Large intestine (tissue), 12 donors: ENCODE measurements at places on chromosomes 13 and 19.

GRCh38 chr19:54002495-54003315 is 11.3 kb downstream of the CACNG6 start:
- no peak for DNase-seq

- DNase-seq, result no peak
These were observed 25.3 kb downstream of the ESD start for GRCh38 chr13:46771693-46772092.

DNA sequence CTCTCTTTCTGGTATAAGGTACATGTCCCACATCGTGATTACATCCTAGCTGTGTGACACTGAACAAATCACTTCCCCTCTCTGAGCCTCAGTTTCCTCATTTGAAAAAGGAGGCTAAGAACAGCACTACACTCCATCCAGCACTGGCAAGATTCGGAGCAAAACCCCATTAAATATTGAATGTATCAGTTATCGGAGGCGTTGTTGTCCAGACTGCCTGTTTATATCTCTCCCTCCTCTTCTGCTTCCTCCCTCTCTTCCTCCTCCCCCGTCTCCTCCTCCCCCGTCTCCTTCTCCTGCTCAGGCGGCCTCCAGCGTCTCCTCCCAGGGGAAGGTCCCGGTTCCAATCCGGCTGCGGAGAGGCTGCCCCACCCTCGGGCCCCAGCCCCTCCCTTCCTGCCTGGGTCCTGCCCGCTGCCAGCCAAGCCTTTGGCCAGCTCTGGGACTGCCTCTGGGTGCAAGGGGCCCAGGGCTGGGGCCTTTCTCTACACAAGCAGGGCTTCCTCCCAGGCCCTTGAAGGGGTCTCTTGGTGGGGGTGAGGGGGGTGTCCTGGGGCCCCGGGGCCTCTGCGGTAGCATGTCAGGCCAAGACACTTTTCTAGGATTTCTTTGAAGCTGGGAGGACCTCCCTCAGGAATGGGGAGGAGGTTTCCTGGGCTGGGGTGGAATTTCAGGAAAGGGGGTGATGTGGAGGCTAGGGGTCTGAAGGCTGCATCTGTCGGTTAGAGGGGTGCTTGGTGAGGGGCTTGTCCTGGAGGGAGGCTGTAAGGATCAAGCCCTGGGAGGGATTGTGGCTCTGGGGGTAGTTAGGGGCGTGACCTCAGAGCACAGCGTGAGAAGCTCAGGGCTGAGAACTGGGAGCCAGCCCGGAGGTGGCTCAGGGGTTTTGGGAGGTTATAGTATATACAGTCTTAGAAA is 1.9 kb downstream of the RRAS start:
- DNase-seq, result peak; percentile 82

GRCh38 chr19:34430738-34431625 is 2.8 kb downstream of the UBA2 start:
- no peak for DNase-seq

- DNase-seq, result no peak
These were observed 343.4 kb downstream of the SLITRK5 start for GRCh38 chr13:88014527-88014926.

DNA sequence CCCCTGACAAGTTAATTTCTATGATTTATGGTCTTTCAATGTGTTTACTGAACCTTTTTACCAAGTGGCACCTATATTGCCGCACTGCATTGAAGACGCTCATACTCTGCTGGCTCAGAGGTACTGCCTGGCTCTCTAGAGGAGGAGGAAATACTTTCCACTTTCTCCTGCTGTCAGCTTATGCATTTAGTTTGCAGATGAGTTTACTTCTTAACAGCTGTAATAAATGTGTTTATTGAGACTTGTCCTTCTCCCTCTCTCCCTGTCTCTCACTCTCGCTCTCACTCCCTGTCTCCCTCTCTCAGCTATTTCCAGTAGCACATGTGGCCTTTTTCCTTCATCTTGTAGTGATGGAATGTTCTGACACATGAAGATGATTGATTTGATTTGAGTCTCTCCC is 60.3 kb upstream of the SPATA13 start:
- DNase-seq, result no peak

DNA sequence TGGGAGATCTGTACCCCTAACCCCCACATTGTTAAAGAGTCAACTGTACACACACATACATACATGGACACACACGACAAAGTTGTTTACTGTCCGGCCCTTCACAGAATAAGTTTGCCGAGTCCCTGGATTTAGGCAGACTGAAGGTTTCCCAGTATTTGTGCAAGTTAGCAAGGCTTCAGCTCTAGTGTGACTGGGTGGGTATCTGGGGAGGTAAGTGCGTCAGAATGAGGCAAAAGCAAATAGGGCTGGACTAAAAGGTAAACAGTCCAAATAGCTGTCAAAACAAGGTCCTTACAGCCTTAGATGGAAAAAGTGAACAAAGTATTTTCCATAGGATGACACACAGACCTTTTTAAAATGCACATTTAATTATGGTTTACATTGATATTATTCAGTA is 228.4 kb upstream of the UFM1 start:
- no peak for DNase-seq

GRCh38 chr13:21074546-21074945 is 13.2 kb upstream of the LATS2 start:
- no peak for DNase-seq

GRCh38 chr13:49821216-49822009 is 28.9 kb upstream of the KPNA3 start:
- no peak for DNase-seq

GRCh38 chr19:784541-784940 is 12.7 kb upstream of the PTBP1 start:
- DNase-seq, result no peak

DNA sequence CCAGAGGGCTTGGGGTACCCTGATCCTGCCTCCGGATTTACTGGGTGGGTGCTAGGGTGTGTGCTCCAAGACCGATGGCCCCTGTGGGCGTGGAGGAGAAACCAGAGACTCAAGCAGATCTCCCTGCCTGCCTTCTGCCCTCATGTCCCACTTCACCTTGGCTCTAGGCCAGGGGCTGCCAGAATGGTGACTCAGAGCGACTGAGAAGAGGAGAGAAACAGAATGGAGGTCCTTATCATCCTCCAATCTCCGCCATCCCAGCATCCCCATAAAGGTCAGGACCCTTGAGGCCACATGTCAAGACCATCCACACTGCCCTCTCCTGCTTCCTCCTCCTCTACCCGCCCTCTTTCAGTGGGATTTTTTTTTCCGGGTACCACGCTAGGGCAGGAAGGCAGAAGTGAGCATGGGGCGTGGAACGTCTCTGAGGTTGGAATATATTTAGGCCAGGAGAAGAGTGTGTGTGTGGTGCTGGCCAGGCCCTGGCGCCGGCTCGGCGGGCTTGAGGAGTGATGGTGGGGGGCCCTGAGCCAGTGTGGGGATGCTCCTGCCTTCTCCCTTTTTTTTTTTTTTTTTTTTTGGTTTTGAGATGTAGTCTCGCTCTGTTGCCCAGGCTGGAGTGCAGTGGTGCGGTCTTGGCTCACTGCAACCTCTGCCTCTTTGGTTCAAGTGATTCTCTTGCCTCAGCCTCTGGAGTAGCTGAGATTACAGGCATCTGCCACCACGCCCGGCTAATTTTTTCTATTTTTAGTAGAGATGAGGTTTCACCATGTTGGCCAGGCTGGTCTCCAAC is 22.3 kb downstream of the IER2 start:
- DNase-seq, result no peak

DNA sequence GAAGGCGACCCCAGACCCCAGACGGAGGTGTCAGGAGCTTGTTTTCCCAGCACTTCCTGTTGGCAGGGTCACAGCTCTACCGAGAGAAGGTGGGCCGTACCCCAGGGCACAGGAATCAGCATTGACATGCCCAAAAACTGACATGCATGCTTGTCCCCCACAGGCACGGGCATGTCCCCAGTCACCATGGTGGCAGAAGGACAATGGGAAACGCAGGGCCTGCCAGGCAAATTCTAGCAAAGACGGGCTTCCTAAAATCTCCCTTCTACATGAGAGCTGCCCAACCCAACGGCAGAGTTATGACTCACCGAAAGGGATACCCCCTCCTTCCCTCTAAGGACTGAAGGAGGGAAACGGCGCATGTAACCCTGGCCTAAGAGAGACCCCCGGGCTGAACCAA is 18.5 kb downstream of the TSHZ3 start:
- DNase-seq, result no peak

GRCh38 chr13:97885641-97886040 is 67.8 kb upstream of the IPO5 start:
- no peak for DNase-seq

- no peak for DNase-seq
These were observed 4.7 kb downstream of the PTH2 start for GRCh38 chr19:49418511-49418910.

DNA sequence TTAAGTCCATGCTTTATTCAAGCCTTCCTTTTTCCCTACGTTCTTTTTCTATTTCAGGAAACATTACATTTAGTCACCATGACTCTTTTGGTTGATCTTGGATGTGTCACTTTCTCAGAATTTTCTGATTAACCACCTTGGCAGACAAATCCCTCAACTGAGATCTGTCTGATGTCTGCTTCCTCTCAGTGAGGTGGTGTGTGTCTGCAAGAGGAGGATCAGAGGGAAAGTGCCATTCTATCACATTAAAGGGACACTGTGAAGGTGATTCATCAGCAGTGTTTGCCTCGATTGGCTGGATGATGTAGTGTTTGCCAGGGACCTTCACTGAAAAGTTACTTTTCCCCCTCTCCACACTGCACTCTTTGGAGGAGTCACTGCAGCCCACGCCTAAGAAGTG is 3.0 kb upstream of the CCNP start:
- DNase-seq, result no peak

DNA sequence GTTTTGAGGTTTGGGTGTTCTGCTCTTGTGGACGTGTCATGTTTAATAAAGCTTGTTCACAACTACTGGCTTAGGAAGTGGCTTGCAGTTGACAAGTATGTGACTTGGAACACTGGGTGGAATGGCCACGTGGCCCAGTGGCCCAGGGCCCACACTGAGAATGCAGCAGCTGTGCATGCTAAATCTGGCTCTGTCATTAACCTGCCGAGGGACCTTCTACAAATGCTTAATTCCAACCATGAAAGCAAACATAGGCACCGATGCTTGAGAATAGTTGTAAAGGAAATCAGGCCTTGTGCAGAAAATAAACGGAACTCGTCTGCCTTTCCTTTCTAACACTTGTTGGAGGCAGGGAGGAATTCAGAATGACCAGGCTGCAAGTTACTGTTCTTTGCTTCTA is 11.6 kb upstream of the CLDN10 start:
- no peak for DNase-seq

- peak; percentile 24 for DNase-seq
These were observed at the start of gene THSD1 for GRCh38 chr13:52405767-52406494. TSS of gene THSD1 (minus strand) at chr13:52406172. CDS start at chr13:52402600, 3,572 bp downstream.

DNA sequence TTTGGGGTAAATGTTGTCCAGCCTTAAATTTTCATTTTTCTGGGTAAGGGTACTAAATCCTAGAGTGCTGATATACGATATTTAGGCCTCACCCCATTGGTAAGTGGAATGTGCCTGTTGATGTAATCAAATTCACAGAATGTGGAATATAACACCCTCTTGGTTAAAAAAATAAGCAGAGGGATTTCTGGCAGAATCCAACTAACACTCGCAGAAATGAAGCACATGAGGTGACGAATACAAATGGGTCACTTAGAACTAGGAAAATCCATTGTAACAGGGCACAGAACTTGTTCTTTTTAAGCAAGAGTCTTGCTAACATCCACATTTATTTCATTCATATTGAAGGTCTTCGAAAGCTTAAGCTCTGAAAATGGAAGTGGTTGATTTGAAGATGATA is 320.3 kb downstream of the SHISA2 start:
- DNase-seq, result no peak

DNA sequence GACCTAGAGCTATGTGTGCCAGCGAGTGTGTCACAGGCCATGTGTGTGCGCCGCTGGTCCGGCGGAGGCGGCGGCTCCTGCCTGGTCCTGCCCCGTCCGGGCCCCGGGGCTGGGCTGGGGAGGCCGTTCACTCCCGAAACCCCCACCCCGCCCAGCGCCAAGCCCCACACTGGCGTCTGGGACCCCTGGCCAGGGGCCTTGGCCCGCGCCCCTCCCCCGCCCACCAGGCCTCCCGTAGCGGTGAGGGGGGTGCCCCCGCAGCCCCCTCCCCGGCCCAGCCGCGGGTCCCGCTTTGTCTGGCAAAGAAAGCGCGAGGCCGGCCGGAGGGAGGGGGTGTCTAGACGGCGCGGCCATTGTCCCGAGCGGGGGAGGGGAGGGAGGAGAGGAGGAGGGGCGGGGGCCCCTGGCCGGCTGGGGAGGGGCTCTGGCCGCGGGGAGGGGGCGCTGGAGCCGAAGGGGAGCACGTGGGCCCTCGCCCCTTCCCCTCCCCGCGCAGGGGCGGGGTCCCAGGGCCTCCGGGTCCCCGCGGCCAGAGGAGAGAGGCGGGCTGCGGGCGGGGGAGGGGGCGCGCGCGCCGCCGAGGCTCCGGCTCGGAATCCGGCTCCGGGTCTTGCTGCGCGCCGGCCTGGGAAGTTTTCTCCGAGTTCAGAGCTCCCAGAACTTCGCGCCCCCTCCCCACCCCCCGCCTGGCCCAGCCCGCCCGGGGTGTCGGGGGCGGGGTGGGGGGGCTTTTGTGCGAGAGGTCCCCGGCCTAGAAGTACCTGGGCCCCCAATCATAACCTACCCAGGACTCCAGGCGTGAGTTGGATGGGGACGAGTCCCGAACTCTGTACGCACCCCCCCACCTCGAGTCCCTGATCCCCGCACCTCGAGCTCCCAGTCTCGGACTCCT is 888 bp downstream of the NOTCH3 start:
- peak; percentile 61 for DNase-seq

- no peak for DNase-seq
These were observed 125.9 kb downstream of the COG6 start for GRCh38 chr13:39781381-39781780.

DNA sequence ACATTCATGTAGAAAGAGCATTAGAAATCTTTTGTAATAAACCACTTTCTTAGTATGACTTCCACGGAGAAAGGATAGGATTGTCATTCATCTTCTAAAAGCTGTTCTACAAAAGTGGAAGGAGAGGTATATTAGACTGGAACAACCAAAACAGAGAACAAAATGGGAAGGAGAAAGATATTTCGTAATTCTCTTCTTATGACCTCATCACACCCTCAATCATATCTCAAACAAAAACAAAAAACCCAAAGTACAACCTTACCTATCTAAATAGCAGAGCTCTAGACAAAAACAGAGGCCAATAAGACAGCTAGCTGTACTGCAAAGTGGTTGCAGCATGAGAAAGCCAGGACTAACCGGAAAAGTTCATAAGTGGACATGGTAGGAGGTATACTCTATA is 46.3 kb downstream of the DACH1 start:
- no peak for DNase-seq

DNA sequence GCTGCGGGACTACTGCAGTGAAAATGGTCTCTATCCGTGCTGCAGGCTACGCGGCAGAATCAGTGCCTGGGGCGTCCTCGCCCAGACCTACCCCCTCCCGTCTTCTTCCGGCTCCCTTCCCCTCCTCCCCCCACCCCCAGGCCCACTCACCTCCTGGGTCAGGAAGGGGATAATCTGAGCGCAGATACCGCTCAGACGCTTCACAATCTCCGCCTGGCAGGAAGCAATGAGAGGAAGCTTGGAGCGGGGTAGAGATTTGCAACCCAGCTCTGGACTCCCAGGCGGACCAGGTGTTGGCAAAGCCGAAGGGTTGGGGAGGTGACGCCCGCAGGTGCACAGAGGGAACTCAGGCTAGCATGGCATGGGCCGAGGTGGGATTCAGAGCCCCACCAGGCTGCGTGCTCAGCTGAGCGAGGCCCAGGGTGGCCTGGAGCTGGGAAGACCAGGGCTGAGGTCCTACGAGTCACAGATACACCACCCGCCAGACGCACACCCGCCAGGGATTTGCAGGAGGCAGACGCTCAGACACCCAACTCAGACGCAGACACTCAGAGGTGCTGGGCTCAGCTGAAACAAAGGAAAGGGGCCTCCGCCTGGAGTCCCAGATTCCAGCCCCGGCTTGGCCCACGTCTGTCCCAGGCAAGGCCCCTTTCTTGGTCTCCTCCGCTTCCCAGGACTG is 4.1 kb downstream of the TLE2 start:
- no peak for DNase-seq
